Esophagus squamous epithelium (tissue), 5 donors: ENCODE measurements at places on chromosomes 7 and 10. TPM values are rescaled to one million over a fixed set of nuclear protein-coding genes. Genes with fewer than 3 reads are reported as not detected.

Gene AKR1C2
- total RNA-seq, result 133 TPM

Gene TAF3
- total RNA-seq, result 5.1 TPM

Gene TNRC18
- total RNA-seq, result 58.2 TPM

- no peak for DNase-seq
- no peaks in the 10 kb centered on the region for H3K36me3 ChIP-seq
- H3K27me3 ChIP-seq, result no peaks in the 10 kb centered on the region
- H3K4me3 ChIP-seq, result no peak overlapping the region
- peaks cover 13% of the 10 kb centered on the region for H3K4me1 ChIP-seq
These were observed 32.2 kb downstream of the ZCCHC24 start for GRCh38 chr10:79413196-79413595.

GRCh38 chr10:34524369-34525091 lies 290.6 kb downstream of the PARD3 start:
- H3K36me3 ChIP-seq, result no peaks in the 10 kb centered on the region
- no peak overlapping the region for H3K27ac ChIP-seq
- no peak overlapping the region for H3K4me3 ChIP-seq
- H3K27me3 ChIP-seq, result no peaks in the 10 kb centered on the region
- H3K4me1 ChIP-seq, result peaks cover 41% of the 10 kb centered on the region

Gene IKZF1
- 29.6 TPM for total RNA-seq

DNA sequence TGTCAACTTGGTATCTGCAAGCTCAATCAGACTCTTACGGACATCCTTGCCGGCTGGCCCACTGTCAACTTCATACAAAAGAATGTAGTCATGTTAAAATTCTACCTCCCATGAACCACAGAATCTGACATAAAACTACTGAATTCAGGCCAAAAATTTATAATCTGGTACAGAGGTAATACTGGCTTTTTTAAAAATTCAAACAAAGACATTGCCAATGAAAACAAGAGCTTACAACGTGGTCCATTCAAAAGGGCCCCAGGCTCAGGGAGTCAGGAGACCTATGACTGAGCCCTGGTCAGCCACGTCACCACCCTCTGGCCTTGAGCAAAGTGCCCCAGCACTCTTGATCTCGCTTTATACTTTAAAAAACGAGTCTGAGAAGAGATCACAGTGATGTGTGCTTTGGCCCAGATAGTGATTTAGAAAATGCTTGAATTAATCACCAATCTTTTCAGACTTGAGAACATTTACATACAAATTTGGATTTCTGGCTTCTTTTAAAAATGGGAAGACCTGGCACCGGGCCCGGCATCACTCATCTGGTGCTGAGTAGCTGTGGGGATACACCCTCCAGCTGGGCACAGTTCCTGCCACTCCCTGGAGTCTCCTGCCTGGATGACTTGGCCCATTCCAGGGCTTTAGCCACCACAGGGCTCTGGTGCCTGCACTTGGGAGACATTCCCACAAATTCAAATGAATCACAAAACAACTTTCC lies 94.1 kb downstream of the PIP4K2A start:
- peak overlapping the region; percentile 42 for H3K27ac ChIP-seq
- DNase-seq, result no peak
- no peak overlapping the region for H3K4me3 ChIP-seq
